ENCODE measurements at places on chromosomes 12 and 14.

DNA sequence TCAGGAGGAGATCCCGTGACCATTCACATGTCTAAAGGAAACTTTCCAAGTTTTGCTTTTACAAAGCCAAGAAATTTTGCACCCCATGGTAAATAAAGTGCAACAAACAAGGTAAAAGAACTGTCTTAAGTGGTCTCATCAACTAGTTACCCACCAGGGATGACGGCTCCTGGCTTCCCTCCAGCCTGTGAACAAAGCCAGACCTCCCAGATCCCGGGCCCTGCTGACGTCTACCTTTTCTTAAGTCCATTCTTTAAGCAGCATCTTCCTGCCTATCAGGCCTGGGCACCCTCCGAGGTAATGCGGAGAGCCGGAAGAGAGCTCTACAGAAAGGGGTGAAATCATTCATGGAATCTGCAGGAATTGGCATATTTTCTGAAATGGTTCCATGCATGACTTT, 58.0 kb upstream of the DAAM1 start:
- no peak for DNase-seq

DNA sequence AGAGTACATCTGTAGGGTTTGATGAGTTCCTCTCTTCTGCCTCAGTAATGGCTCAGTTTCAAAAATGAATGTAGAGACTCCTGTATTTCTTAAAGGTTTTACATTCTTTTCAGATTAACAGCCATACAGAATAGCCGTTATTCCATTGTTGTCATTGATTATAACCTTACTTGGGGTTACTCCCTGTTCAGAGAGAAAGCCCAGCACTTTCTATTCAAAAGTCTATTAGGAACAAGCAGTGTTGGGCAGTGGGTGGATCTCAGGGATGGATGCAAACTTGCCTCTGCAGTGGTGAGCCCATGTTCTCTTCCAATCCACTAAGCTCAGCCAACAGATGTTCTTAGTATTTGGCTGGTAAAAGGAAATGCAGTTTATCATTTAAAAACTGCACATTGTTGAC, 342.6 kb upstream of the E2F7 start:
- no peak for DNase-seq

DNA sequence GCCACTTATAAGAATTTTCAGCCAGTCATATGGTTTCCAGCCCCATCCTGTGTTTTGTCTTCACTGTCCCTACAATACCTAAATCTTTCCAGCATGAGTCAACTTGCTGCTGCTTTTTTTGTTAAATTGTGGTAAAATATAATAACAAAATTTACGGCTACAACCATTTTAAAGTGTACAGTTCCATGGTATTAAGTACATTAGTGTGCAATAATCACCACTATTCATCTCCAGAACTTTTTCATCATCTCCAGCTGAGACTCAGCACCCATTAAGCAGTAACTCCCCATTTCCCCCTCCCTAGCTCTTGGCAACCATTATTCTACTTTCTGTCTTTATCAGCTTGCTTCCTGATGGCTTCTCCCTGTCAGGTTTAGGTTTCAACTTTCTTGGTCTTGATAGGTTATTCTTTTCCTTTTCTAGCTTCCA, 39.1 kb downstream of the FRS2 start:
- no peak for DNase-seq

DNA sequence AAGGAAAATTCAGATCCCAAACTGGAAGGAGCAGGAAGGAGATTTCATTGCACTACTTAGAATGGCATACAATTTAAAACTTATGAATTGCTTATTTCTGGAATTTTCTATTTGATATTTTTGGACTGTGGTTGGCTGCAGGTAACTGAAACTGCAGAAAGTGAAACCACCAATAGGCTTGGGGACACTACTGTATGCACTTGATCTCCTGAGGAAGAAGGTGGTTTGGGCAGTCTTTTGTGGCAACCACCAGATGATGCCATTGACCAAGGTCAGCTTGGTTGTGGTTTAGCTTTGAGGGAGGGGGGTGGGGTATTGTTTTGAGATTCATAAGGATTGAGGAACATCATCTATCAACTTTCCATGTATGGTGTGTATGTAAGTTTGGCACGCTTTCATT, 209.5 kb upstream of the STXBP6 start:
- DNase-seq: no peak

GRCh38 chr12:128664501-128664900, 159.3 kb downstream of the SLC15A4 start:
- no peak for DNase-seq

GRCh38 chr14:78324353-78324752, 154.2 kb downstream of the NRXN3 start:
- DNase-seq: no peak

DNA sequence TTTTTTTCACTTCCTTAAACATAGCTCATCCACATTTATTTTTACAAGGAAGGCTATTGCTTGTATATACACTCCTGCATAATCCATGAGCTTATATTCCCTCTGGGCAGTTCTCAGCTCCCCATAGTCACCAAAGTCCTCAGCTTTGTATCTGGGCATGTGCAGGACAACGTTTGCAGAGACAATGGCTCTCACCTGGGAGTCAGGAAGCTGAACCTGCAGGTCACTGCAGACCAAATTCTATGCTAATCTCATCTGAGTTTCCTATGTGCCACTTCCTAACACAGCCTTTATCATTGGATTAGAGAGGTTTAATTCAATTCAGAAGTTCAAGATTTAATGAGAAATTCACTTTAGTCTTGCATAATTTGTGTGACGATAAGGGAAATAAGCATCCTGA, 131.5 kb downstream of the KCNK10 start:
- no peak for DNase-seq

GRCh38 chr12:129383956-129384355, 519.9 kb downstream of the TMEM132D start:
- DNase-seq: no peak

- no peak for DNase-seq
Measured at GRCh38 chr14:76011930-76012329, 26.4 kb downstream of the IFT43 start.

DNA sequence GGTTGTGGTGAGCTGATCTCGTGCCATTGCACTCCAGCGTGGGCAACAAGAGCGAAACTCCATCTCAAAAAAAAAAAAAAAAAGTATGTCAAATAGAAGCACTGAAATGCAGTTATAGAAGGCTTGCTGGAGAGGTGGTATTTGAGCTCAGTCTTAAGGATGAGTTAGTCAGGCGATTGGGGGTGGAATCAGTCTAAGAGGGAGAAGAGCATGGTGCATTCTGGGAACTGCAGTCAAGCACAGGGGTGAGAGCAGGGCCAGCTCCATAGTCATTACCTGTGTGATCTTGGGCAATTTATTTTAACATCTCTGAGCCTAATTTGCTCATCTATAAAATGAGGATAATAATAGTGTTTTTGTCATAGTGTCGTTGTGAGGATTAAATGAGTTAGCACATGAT, 5.9 kb upstream of the GNB3 start:
- no peak for DNase-seq

- no peak for DNase-seq
Measured at GRCh38 chr14:53533384-53533970, 380.4 kb upstream of the DDHD1 start.

GRCh38 chr14:100674897-100675619, 51.6 kb upstream of the DLK1 start:
- DNase-seq: no peak

- no peak for DNase-seq
Measured at GRCh38 chr14:99791476-99792209, 1.6 kb upstream of the EML1 start.

- no peak for DNase-seq
Measured at GRCh38 chr12:88946372-88946997, 366.2 kb upstream of the KITLG start.

- no peak for DNase-seq
Measured at GRCh38 chr12:8157484-8158198, 826 bp downstream of the ZNF705A start.

- DNase-seq: no peak
Measured at GRCh38 chr12:3032770-3033538, 44.2 kb upstream of the TSPAN9 start.

- DNase-seq: no peak
Measured at GRCh38 chr12:2998789-2999264, 39.6 kb downstream of the TEAD4 start.

GRCh38 chr12:54981796-54982195, 2.8 kb downstream of the TESPA1 start:
- DNase-seq: no peak
